ENCODE measurements at places on chromosomes 7 and 10.

DNA sequence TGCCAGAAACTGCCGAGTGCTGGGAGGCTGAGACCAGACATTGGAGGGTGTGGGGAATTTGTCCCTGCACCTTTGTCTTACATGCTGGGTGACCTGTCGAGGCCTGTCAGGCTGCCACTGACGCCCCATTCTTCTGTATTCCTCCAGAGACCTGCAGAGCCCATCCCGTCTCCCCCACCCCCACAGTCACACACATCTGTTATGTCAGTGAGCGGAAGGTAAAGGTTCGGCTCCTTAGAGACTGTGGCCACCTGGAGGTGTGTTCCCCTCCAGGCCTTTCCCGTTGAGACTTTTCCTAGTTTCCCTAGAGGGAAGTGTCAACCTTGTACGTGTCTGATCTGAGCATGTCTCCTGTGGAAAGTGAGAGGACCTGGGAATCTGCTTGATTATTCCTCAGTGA, 84.5 kb downstream of the ATXN7L1 start:
- no peak for DNase-seq

DNA sequence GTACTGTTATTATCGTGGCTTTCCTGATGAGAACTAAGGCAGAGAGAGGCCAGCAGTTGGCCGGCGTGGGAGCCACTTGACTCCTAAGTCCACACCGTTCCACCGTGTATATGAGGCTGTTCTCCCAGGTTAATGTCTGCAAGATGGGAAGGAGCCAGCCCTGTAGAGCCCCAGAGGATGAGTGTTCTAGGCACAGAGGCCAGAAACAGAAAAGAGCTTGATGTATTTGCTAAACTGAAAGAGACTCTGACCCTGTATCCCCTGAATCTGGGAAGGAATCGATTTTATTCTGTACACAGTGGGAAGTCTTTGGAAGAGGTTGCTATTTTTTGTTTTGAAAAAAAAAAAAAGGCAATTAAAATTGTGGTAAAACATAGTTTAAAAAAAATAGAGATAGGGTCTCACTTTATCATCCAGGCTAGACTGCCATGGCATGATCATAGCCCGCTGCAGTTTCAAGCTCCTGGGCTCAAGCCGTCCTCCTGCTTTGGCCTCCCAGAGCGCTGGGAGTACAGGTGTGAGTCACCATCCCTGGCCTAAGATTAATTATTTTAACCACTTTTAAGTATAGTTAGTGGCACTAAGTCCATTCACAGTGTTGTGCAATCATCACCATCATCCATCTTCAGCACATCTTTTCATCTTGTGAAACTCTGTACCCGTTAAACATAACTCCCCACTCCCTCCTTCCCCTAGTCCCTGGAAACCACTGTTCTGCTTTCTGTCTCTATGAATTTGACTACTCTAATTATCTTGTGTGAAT, 348.8 kb downstream of the SDK1 start:
- DNase-seq, result no peak

DNA sequence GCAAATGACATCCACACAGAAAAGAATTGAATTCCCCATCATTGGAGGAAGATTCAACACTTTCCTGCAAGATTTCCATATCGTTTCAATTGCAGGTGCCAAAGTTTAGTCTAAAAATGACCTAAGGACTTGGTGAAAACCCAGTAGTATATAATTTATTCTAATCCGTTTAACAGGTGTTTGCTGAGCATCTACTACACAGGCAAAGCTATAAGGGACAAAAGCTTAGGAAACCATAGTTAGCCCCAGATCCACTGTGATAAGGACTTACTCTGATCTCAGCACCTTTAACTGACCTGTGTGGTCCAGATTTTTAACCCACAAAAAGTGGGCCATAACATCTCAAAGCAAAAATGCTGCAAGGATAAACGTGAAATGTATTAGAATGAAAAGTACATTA, 19.1 kb downstream of the UBE2H start:
- DNase-seq, result no peak

- DNase-seq, result no peak
Measured at GRCh38 chr10:51789903-51790302, 90.5 kb upstream of the CSTF2T start.

DNA sequence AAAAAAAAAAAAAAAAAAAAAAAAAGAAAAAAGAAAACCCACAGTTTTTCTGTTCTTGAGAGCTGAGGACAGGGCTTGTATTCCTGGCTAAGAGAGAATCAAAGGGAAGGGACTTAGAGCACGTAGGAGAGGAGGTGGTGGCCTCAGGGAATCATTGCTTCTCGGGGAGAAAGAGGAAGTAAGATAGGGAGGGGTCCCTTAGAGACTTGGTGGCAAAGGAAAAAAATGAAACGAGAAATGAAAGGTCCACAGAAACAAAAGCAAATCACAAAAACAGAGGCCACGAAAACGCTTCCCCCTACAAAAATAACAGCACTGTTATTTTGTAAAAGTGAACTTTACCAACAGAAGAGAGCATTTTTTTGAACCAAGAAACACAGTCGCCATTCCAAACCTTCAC, 323.1 kb upstream of the GALNT17 start:
- no peak for DNase-seq
